Amygdala (tissue), 56 donors: ENCODE measurements at places on chromosomes 5 and 9.

- no peak for DNase-seq
Measured at GRCh38 chr9:98185021-98185567, 7.3 kb downstream of the CORO2A start.

- DNase-seq, result no peak
Measured at GRCh38 chr5:160473681-160474080, 52.0 kb downstream of the PTTG1 start.

GRCh38 chr5:38911933-38912332 is 66.1 kb downstream of the OSMR start:
- no peak for DNase-seq

- DNase-seq, result no peak
Measured at GRCh38 chr5:143065185-143065965, 295.2 kb downstream of the ARHGAP26 start.

GRCh38 chr5:144522698-144523097 is 352.0 kb downstream of the KCTD16 start:
- DNase-seq, result no peak

DNA sequence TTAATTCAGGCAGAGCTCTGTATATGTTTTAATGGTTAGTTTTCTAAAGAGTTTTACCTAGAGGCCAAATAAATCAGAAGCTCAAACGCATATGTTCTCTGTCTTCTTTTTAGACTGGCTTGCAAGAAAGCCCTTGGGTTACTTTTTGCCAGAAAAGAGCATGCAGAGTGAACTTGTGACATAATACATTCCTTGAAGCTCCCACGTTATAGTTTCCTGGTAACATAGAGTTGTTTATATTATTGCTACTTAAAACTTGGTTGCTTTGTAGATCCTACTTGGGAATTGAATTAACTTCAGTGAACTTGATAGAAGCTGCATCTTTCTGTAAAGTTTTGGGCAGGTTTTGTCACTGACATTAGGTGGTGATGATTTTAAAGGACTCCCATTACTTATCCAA is 102.9 kb downstream of the C9orf152 start:
- no peak for DNase-seq
